Epithelial cell of umbilical artery (primary cell): ENCODE measurements at places on chromosomes 1 and 21. TPM values are rescaled to one million over a fixed set of nuclear protein-coding genes. Genes with fewer than 3 reads are reported as not detected.

The C1orf74 gene
- 2.9 and 4.1 TPM in 2 replicates for total RNA-seq

The TEDDM1 gene
- not detected in 2 replicates for total RNA-seq

The GNAT2 gene
- 0.32 TPM in 1 of 2 replicates, not detected in the other for total RNA-seq

The LYPD8 gene
- not detected in 2 replicates for total RNA-seq

The NPHS2 gene
- not detected in 2 replicates for total RNA-seq

The RIPK4 gene
- total RNA-seq: not detected in 2 replicates

The DDX20 gene
- 19.2 and 25.7 TPM in 2 replicates for total RNA-seq

The DCST2 gene
- total RNA-seq: not detected in 2 replicates

The NBPF4 gene
- not detected in 2 replicates for total RNA-seq

The OXCT2 gene
- total RNA-seq: 1.8 and 2.3 TPM in 2 replicates

The SHCBP1L gene
- total RNA-seq: not detected in 2 replicates

The HES2 gene
- 10.0 and 59.4 TPM in 2 replicates for total RNA-seq

The LCE3D gene
- total RNA-seq: not detected in 2 replicates

The PLK3 gene
- total RNA-seq: 18.5 and 32.2 TPM in 2 replicates

The WNT4 gene
- total RNA-seq: under 0.01 and 0.15 TPM in 2 replicates

The OR2T34 gene
- total RNA-seq: not detected in 2 replicates

The MROH9 gene
- total RNA-seq: not detected in 2 replicates

The TCEA3 gene
- 0.32 and 0.91 TPM in 2 replicates for total RNA-seq

The PKLR gene
- total RNA-seq: not detected in 2 replicates

The ASAP3 gene
- 7.1 and 8.4 TPM in 2 replicates for total RNA-seq

The ASCL5 gene
- total RNA-seq: not detected in 2 replicates

The RNU1-1 gene
- under 0.01 and 5,836 TPM in 2 replicates for total RNA-seq

The C4BPA gene
- total RNA-seq: not detected in 2 replicates

The KIF17 gene
- total RNA-seq: 0.15 and 0.32 TPM in 2 replicates

The PRRX1 gene
- 0.32 and 6.8 TPM in 2 replicates for total RNA-seq

The FAM43B gene
- total RNA-seq: not detected in 2 replicates
